ENCODE measurements at places on chromosomes 6 and 20.

GRCh38 chr6:102918161-102918560, 1524.7 kb downstream of the GRIK2 start:
- DNase-seq, result no peak

DNA sequence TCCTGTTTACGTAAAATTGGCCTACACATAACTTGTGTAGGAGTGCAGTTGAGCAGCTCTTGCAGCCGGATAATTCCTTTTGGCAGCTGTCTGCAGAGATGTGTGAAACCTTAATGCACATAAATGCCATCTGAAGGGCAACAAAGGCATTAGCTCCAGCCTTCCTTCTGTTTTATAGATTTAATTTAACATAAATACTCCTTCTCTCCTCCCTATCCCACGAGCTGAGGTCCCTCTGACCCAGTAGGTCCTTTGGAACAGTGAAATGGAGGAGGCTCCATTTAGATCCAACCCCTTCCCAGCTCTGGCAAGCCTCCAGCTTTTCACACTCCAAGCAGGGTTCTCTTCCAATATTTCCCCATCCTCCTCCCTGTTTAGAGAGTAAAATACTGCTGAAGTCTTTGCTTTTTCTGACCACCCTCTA, 6.5 kb downstream of the PLEKHG1 start:
- DNase-seq, result no peak

- DNase-seq, result no peak
Observed at GRCh38 chr20:52799130-52799529, 173.0 kb upstream of the TSHZ2 start.

GRCh38 chr20:44662261-44662660, 10.8 kb upstream of the ADA start:
- no peak for DNase-seq

GRCh38 chr6:148179786-148180185, 162.9 kb upstream of the SASH1 start:
- DNase-seq, result no peak

GRCh38 chr6:83702077-83702476, 6.8 kb downstream of the SNAP91 start:
- no peak for DNase-seq
